ENCODE measurements at places on chromosomes 16 and 17. TPM values are rescaled to one million over a fixed set of nuclear protein-coding genes. Genes with fewer than 3 reads are reported as not detected.

DNA sequence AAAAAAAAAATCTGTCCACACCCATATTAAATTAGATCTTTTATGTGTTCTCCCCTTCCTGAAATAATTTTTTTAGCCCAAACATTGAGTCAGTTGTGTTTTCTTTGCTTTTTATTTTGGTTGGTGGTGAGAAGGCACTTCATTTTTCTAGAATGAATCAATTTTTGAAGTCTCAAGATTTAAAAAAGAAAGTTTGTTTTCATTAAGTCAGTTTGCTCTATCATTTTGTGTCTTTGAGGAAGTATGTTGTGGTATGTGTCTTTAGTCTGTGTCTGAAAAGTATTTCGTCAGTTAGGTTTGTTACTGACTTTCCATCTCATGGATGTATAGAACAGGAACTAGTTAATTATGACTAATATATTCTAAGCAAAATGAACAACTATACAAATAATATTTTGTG is 3.8 kb downstream of the IGF2BP1 start:
- peaks cover 3% of the 10 kb centered on the region for H3K27me3 ChIP-seq
- H3K4me3 ChIP-seq = no peak overlapping the region
- no peaks in the 10 kb centered on the region for H3K4me1 ChIP-seq
- no peak for DNase-seq
- no peaks in the 10 kb centered on the region for H3K36me3 ChIP-seq

The HID1 gene
- polyA plus RNA-seq = 18.6 TPM

GRCh38 chr16:10076037-10076436 is 106.2 kb downstream of the GRIN2A start:
- no peak overlapping the region for H3K4me3 ChIP-seq
- DNase-seq = no peak
- H3K27ac ChIP-seq = no peak overlapping the region

The HOXB7 gene
- 4.4 TPM for polyA plus RNA-seq

DNA sequence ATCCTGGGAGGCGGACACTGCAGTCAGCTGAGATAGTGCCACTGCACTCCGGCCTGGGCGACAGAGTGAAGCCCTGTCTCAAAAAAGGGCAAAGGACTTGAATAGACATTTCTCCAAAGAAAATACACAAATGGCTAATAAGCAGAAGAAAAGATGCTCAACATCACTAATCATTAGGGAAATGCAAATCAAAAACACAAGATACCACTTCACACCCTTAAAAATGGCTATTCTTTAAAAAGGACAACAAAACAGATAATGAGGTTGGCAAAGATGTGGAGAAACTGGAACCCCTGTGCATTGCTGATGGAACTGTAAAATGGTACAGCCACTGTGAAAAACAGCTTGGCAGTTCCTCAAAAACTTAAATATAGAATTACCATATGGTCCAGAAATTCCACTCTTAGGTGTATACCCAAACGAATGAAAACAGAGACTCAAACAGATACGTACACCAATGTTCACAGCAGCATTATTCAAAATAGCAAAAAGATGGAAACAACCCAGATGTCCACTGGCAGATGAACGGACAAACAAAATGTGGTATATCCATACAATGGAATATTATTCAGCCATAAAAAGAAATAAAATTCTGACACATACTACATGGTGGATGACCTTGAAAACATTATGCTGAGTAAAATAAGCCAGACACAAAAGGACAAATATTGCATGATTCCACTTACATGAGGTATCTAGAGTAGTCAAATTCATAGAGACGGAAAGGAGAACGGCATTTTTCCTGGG is 35.5 kb downstream of the BRIP1 start:
- H3K4me3 ChIP-seq = no peak overlapping the region
- H3K27me3 ChIP-seq = no peaks in the 10 kb centered on the region
- H3K27ac ChIP-seq = no peak overlapping the region

The CD7 gene
- 3.0 TPM for polyA plus RNA-seq

DNA sequence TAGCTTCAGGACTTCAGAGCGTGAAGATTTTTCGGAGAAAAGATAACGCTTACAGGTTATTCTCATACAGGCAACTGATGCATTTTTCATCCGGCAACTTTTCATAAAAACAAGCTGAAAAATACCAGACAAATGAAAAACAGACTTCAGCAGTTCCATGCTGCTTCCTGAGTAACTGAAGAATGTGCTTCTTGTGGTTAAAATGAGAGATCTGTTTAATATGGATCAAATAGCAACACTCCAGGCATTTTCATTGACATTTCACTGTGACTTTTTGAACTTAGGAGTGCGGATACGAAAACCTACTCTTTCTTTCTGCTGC is 705 bp upstream of the PITPNC1 start:
- peak overlapping the region; percentile 96 for H3K27ac ChIP-seq
- H3K4me3 ChIP-seq = peak overlapping the region; percentile 75
- H3K36me3 ChIP-seq = no peaks in the 10 kb centered on the region

DNA sequence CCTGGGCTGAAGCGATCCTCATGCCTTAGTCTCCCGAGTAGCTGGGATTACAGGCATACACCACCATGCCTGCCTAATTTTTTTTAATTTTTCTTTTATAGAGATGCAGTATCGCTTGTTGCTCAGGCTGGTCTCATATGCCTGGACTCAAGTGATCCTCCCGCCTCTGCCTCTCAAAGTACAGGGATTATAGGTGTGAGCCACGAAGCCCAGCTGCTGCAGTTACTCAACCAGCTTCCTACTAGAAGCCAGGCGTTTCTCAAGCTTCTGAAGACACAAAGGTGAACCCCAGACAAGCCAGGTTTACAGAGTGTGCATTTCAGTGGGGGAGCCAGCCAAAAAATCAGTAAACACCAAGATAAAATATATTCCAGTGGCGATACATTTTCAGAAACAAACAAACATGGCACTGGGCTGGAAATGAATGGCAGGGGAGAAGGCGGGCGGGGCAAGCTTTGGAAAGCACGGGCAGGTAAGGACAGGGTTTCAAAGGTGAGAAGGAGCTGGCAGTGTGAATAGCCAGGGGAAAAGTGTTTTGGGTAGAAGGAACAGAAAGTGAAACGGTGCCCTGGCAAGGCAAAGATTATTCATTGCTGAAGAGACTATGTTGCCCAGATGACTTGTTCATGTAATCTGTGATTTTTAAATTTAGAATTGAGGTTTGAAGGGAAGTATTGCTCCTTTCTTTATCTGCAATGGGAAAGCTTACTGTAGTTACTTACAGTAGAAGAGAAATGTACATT is 471.1 kb downstream of the WWOX start:
- DNase-seq = no peak
- no peak overlapping the region for H3K27ac ChIP-seq
- H3K4me1 ChIP-seq = no peaks in the 10 kb centered on the region
- no peaks in the 10 kb centered on the region for H3K27me3 ChIP-seq
- H3K4me3 ChIP-seq = no peak overlapping the region

- DNase-seq = peak; percentile 79
- peaks cover 9% of the 10 kb centered on the region for H3K4me1 ChIP-seq
- peak overlapping the region; percentile 96 for H3K4me3 ChIP-seq
- H3K27ac ChIP-seq = peak overlapping the region; percentile 95
Observed at GRCh38 chr16:58628845-58629732, 537 bp downstream of the CNOT1 start.
